ENCODE measurements at places on chromosomes 2 and 18.

- DNase-seq = no peak
Observed at GRCh38 chr18:42860011-42860410, 255.5 kb downstream of the RIT2 start.

DNA sequence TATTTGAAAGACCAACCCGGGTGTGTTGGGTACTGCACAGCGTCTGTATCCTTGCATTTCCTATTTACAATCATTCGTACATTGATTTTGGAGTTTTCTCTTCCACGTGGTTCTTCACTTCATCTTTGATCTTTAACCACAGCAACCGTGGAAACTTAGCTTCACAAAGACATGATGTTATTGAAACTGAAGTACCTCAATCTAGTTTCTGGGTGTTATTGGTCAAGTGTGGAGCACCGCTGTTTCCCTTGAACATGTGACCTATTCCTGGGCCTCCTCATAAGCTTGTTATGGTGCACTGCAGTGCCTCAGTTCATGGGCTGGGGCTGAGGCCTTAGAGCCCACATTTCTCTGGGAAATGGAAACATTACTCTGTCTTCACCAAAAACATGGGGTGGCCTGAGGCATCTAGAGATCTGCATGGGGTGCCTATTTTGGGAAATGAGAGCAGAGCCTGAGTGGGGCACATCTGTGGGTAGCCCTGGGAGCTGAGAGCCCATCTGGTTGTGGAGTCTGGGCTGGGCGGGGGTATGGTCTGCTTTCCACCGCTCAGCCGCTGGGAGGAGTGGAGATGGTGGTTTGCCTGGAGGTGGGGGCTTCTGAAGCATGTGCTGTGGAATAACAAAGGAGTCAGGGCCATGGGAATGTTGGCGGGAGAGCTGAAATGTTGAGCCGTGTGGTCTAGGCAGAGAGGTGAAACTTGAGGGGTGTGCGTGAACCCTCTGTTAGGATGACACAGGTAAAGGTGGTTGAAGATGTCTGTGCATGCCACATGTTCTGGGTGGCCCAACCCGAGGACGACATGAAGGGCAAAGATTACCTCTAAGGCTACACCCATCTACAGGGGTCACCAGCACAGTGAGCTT is 37.4 kb downstream of the ZNF236 start:
- no peak for DNase-seq

- DNase-seq = peak; percentile 66
Observed at GRCh38 chr2:236343400-236344161, 79.4 kb upstream of the ASB18 start.

DNA sequence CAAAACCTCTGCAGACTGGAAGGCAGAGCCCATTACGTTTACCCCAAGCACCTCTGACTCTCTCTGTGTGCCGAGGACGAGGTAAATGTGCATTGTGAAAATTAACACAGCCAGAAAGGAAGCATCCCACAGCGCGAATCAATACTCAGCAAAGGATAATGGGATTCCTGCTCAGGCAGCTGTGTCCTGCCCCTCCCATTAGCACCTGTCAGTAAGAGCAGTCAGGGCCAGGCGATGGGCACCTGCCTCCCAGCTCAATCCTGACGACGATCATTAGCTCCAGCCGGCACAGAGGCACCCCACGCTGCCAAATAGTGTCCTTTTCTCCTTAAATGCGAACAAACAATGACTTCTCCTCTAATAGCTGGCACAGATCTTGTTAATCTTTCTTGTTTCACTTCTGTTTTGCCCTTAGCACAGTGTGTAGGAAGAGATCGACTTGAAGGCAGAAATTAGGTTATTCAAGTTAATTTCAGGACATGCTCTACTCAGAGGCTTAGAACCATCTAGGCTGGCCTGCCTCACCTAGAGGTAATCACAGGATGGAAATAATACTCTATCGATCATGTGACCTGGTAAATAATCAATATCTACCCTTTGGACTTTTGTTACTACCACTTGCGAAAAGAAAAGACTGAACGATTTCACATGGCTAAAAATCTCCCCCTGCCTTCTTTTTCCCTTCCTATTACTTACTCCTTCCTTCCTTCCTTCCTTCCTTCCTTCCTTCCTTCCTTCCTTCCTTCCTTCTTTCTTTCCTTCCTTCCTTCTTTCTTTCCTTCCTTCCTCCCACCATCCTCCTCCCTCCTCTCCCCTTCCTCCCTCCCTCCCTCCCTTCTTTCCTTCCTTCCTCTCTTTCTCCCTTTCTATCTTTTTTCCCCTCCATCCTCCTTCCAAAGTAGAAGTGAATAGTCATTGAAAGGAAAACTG is 487.9 kb upstream of the ID2 start:
- no peak for DNase-seq

GRCh38 chr2:194095359-194095758 is 1561.7 kb upstream of the SLC39A10 start:
- no peak for DNase-seq

DNA sequence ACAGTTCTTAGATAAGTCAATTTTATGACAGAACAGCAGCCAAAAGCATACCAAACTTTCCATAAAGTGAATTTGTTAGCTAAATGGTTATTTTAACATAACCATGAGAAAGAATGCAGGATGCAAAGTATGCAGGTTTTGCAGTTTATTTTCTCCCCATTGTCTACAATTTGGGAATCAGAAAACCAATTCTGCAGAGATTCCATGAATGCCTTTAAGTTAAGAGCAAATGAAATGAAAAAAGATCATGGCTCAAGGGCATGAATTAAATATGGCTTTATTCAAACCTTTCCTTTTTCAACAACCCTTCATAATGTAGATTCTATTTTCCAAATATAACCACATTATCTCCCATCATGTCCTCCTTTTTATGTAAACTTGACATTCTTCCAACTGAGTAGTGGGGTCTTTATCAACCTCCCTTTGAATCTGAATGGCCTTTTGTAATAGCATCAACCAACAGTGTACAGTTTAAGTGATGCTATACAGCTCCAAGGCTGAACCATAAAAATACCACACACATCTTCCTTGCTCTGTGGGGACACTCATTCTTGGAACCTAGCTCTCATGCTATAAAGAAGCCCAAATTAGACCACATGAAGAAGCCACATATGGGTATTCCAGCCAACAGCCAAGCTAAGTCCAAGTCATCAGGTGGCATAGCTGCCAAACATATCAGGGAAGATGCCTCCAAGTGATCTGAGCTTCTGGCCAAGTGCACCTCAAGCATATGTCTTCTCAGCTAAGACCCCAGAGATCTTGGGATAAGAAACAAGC is 49.8 kb downstream of the PIAS2 start:
- DNase-seq = no peak

- DNase-seq = no peak
Observed at GRCh38 chr18:515838-516237, 15.3 kb upstream of the COLEC12 start.

DNA sequence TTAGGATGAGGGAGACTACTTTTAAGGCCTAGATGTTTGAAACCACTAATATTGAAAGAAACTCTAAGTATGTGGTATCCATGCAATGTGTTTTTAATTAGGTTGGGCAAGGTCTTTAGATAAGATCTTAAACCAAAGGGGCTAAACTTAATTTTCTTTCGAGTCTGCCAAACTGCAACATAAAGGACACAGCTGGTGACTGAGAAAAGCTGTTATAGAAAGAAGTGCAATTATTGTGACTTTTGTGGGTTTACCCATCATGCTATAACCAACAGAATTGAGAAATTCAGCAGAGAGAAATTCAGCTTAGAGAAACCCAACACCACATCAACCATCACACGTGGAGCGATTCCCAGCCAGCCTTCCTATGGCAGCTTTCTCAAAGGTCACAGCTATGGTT is 119.5 kb upstream of the LMAN1 start:
- no peak for DNase-seq

- DNase-seq = no peak
Observed at GRCh38 chr2:138060301-138060635, 96.0 kb downstream of the HNMT start.

GRCh38 chr2:240431271-240431660 is 4.2 kb upstream of the GPC1 start:
- DNase-seq = no peak

GRCh38 chr2:173589604-173590275 is 235.1 kb downstream of the CDCA7 start:
- no peak for DNase-seq

DNA sequence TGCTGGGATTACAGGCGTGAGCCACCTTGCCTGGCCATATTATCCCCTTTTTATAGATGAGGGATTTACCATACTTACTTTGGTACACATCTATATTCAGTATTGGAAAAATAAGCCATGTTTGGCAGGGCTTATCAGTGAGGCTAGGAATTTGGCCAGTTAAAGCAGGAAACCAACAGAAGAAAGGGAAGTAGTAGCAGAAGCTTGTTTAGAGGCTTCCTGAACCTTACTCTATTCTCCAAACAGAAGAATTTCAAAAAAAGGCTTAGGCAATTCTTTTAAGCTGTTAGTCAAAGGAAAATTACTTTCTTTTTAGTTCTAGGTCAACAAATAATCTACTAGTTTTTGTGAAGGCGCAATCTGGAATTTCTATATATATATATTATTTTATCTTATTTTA is 3.2 kb upstream of the GLS start:
- no peak for DNase-seq

DNA sequence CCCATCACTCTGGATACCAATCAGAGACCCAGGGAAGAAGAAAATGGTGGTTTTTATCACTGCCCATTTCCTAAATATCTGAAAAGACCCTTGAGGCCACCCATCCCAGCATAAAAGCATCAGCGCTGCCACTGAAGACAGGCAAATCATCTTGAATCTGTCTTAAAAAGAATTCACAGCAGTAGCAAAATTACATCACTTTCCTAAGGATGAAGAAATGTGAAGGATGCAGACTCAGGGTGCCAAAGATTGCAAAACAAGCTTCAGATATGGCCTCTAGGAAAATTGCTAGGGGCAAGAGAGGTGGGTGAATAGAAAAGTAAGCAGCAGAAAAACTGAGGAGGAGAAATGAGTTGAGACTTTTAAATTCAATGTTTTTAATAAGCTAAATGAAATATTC is 70.0 kb downstream of the SLC25A12 start:
- no peak for DNase-seq

DNA sequence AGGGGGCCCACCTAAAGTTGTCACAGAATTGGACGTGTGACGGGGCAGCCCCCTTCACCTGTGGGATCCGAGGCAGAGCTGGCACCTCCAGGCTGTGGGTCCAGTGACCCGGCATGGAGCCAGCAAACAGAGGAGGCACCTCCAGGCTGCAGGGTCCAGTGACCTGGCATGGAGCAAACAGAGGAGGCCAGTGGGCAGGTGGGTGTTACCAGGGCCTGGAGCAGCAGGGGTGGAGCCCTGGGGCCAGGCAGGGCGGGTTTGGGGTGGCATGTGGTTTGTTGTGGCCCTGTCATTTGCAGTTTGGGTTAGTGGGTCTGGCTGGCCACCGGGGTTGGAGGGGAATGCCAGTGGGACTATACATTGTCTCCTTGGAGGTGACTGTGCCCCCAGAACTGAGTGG is 68.2 kb downstream of the HPCAL1 start:
- DNase-seq = no peak

- DNase-seq = no peak
Observed at GRCh38 chr2:129180124-129180716, 799.2 kb upstream of the RAB6C start.

DNA sequence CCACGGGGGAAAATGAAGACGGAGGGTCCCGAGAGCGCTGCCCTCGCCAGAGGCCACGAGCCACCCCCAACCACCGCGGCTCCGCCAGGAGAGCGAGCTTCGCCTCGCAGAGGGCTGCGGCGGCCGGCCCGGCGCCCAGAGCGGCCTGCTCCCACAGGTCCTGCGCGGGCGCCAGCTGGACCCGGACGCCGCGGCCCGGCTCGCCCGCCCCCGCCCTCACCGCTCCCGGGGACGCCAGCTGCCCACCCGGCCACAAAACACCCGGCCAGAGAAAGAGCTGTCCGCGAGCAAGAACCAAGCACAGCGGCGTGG is 709 bp downstream of the PTPN2 start:
- peak; percentile 15 for DNase-seq

- no peak for DNase-seq
Observed at GRCh38 chr2:196404276-196404675, 232.9 kb upstream of the STK17B start.

DNA sequence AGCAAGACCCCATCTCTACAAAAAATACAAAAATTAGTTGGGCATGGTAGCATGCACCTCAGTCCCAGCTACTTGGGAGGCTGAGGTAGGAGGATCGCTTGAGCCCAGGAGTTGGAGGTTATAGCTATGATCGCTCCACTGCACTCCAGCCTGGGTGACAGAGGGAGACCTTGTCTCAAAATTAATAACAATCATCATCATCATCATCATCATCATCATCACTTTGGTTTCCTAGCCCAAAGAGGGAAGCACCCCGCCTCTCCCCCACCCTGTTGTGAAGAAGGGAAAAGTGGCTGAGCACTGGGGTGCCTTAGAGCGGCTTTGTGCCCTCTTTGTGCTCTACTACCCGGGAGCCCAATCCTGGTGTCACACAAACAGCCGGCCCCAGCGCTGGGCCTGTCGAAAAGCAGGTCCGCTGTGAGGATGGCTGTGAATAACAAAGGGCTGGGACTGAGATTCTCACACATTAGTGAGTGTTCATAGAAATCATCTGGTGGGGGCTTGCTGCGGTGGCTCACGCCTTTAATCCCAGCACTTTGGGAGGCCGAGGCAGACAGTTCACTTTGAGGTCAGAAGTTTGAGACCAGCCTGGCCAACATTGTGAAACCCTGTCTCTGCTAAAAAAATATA is 42.6 kb upstream of the ASXL2 start:
- no peak for DNase-seq

GRCh38 chr2:223989206-223989855 is 32.1 kb downstream of the MRPL44 start:
- DNase-seq = no peak

- DNase-seq = peak; percentile 48
Observed at GRCh38 chr2:64932371-64933216, 56.6 kb upstream of the SLC1A4 start.

GRCh38 chr2:174337337-174338146 is 2.8 kb downstream of the SP9 start:
- peak; percentile 46 for DNase-seq

- peak; percentile 78 for DNase-seq
Observed at GRCh38 chr2:7044253-7045250, 127.3 kb downstream of the RNF144A start.

GRCh38 chr18:62999392-62999791 is 284.1 kb downstream of the PHLPP1 start:
- no peak for DNase-seq

- no peak for DNase-seq
Observed at GRCh38 chr2:112182581-112183034, 44.4 kb downstream of the FBLN7 start.

GRCh38 chr2:120716641-120717585 is 18.8 kb upstream of the GLI2 start:
- DNase-seq = no peak

DNA sequence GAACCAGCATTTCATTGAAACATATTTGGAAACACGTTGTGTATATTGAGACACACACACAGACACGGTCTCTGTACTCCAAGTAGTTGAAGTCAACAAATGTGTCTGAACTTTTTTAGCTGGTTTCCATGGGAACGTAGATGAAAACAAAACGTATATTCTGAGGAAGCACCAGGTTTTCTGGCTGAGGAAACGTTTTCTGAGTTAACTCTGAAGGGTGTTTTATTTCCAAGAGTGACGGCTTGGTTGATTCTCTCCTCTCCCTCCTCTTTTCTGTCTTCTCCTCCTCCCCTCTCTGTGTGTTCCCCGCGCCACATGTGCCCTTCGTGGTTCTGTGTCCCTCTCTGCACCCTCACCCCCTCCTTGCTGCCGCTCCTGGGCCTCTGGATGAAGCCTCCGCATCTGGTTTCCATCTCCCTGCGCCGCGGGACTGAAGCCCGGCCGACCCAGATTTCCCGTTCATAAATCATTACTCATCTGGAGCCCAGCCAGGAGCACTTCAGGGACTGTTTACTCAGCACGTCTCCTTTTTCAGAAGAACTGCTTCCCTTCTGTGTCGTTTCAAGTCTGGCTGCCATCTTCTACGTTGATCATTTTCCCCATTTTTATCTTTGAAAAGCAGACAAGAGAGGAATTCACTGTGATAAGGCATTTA is 122.7 kb downstream of the COL6A3 start:
- DNase-seq = no peak
